A549 treated with ZK216348 at 1 μM for 4 hours (cell line): ENCODE measurements at places on chromosomes 5 and 9. TPM values are rescaled to one million over a fixed set of nuclear protein-coding genes. Genes with fewer than 3 reads are reported as not detected.

AK8 gene
- 0.43 to 1.4 TPM (median 1.2 TPM) in 5 replicates for total RNA-seq

JAKMIP2 gene
- not detected in 5 replicates for total RNA-seq

ANXA2R gene
- 1.9 to 3.9 TPM (median 3.2 TPM) in 5 replicates for total RNA-seq

PCDHB5 gene
- 1.2 to 2.1 TPM (median 1.4 TPM) in 5 replicates for total RNA-seq

FANCG gene
- total RNA-seq: 33.1 to 55.9 TPM (median 55.2 TPM) in 5 replicates

GABRA6 gene
- not detected in 5 replicates for total RNA-seq

CARD9 gene
- 0.85 to 2.3 TPM (median 1.0 TPM) in 5 replicates for total RNA-seq

PCA3 gene
- total RNA-seq: not detected in 5 replicates

ACOT12 gene
- not detected in 5 replicates for total RNA-seq

ASPN gene
- not detected in 5 replicates for total RNA-seq

CDHR2 gene
- total RNA-seq: 0.05 to 0.21 TPM (median 0.09 TPM) in 4 of 5 replicates, not detected in the other

EFNA5 gene
- total RNA-seq: 18.9 to 27.3 TPM (median 26.4 TPM) in 5 replicates

SLC6A7 gene
- total RNA-seq: 0.04 TPM in 2 of 5 replicates, not detected in the others

RGS7BP gene
- total RNA-seq: not detected in 5 replicates

ADAMTSL2 gene
- not detected in 5 replicates for total RNA-seq

ARAP3 gene
- total RNA-seq: 2.2 to 5.9 TPM (median 4.8 TPM) in 5 replicates

COL15A1 gene
- 0.28 to 0.58 TPM (median 0.39 TPM) in 5 replicates for total RNA-seq
